Substantia nigra (tissue), 51 donors: ENCODE measurements at places on chromosomes 1 and 21.

- no peak for DNase-seq
These were observed 58.2 kb downstream of the HSD3B1 start for GRCh38 chr1:119565131-119565772.

DNA sequence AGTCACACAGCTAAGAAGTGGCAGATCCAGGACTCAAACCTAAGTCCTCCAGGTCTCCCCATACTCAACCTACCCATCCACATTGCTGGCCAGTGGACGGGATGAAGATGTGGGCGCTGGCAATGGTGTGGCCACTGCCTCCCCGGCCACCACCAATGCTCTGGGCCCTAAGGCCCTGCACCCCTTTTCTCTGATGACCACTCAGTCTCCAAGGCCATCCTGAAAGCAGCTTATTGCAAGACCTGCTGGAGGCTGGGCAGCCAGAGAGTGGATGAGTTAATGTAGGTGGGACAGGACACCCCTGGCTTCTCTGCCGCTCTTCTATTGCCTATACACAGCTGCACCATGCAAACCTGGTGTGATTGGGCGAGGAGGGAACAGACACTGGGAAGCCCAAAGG lies 178.7 kb downstream of the HIVEP3 start:
- no peak for DNase-seq

DNA sequence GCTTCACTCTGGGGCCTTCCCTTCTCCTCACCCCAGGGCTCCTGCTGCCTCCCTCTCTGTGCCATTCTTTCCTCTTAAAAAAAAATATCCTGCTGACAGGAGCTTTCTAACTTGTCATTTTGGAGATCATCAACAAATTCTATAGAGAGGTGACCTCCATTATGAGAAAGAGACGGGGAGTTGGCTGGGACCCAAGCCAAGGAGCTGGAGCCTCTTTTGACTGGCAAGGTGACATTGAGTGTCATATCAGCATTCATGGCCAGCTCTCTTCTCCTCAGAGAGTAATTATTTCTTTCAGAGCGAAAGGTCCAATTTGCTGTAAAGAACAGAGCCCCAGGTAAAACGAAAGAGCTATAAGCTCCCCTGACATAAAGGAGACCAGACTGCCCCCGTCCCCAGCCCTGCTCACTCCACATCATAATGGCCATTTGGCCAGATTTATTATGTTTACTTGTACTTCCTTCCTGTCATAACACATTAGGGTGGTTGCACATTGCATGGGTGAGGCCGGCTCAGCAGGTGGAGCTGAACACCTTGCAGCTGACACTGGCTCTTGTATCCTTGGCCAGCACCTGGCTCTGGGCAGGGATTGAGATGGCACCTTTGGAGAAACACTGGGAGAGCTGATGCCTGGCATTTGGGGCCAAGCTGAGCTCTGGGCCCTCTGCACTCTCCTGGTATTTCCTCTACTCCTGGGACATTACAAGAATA lies 404.0 kb upstream of the VAMP3 start:
- DNase-seq = no peak

DNA sequence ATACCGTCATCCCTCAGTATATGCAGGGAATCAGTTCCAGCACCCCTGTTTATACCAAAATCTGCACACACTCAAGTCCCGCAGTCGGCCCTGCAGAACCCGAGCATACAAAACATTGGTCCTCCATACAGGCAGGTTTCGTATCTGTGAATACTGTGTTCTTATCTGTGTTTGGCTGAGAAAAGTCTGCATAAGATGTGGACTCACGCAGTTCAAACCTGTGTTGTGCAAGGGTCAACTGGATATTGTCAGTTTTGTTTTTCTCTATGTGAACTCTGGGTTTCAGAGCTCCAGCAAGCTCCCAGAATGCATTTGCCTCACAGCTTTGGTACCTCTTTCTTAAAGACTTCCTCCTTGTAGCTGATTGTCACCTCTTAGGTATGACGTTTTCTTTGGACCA lies 100.6 kb downstream of the NR5A2 start:
- no peak for DNase-seq

GRCh38 chr1:4894566-4894965 lies 240.2 kb downstream of the AJAP1 start:
- no peak for DNase-seq

DNA sequence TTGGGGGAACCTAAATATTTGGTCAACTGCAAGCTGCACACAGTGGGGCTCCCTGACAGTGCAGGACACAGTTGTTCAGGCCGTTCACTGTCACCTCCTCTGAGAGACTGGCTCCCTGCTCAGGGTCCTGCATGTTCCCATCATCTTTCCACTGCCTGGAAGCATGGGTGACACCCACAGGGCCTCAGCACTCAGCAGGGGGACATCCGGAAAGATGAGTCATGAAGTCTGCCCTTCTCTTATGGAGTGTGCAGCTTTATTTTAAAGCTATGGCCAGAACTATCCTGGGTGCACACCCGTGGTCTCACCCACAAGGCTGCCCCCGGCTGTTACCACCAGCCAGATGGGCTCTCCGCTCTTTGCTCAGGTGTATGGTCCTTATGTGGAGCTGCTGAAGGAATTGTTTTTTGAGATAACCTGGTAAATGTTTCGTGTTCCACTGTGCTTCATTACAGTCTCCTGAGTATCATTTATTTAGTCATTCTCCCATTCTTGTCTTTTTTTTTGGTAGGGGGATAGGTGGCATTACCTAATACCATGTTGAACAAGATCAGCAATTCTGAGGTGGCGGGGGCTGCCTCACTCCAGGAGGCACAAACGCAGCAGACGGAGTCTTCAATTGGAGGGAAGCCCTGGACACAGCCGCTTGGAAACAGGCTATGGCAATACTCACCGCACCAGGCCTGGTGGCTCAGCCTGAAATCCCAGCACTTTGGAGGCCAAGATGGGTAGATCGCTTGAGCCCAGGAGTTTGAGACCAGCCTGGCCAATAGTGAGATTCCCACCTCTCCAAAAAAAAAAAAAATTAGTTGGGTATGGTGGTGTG lies 14.3 kb downstream of the TRIM11 start:
- DNase-seq = no peak
